Bronchial smooth muscle cell (primary cell): ENCODE measurements at places on chromosomes 7 and 10. TPM values are rescaled to one million over a fixed set of nuclear protein-coding genes. Genes with fewer than 3 reads are reported as not detected.

Gene SPDYE5
- total RNA-seq, result not detected in 2 replicates

Gene AKR1D1
- total RNA-seq, result not detected in 2 replicates

Gene NRCAM
- 0.17 and 1.4 TPM in 2 replicates for total RNA-seq

Gene ITGB8
- total RNA-seq, result 51.7 and 61.1 TPM in 2 replicates

Gene SPDYE1
- under 0.01 TPM in 1 of 2 replicates, not detected in the other for total RNA-seq

Gene MKX
- not detected in 2 replicates for total RNA-seq
